Suppressor macrophage treated with lipopolysaccharide for 4 hours (primary cell): ENCODE measurements at places on chromosomes 6 and 20.

- DNase-seq, result no peak
Observed at GRCh38 chr6:124099520-124099919, 295.9 kb downstream of the NKAIN2 start.

DNA sequence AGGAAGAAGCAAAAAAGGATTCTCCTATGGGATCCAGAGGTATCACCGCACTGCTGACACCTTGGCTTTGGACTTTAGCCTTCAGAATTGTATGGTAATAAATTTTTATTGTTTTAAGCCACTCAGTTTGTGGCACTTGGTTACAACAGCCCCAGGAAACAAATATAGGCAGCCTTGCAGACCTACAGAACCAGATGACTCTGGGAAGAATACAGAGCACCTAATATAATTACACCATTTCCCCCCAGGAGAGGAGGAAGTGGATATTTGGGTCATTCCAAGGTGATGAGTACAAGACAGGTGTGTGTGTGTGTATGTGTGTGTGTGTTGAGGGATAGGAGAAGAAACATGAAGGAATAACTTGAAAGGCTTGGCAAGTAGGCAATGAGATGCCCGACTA, 84.2 kb upstream of the ENPP5 start:
- no peak for DNase-seq

- no peak for DNase-seq
Observed at GRCh38 chr6:40668203-40668602, 81.0 kb upstream of the LRFN2 start.

DNA sequence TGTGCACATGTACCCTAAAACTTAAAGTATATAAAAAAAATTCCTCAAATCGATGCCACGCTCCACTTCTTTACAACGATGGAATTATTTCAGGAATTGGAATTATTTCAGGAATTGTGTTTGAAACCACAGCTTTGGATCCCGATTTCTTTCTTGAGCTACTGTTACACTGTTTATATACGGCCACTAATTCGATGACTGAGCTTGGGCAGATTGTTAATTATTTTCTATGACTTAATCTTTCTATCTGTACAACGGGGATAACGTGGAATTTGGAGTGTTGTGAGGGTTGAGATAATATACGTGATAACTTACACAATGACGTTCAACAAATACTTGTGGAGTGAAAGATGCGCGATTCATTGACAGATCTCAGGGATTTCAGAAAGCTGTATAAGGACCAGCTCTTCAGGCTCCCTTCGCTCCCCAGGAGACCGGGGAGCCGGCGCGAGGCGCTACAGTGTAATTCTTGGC, 171.3 kb downstream of the SLC16A10 start:
- DNase-seq, result no peak

DNA sequence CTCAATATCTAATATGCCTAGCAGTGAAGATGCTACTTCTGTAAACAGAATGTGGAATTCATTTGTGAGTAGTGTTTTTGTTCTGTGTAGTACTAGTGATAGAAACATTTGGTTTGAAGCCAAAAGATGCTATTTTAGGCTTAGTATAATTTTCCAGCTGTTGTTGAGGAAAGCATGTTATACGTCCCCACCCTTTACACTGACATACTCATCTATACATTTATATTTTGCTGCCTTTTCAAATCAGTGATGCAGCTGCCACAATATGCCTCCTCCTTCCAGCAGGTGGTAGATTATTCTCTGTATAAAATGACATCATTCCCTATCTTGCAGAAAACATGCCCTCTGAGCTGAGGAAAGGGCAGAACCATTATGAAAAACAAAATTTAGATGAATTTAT, 1217.6 kb upstream of the GJE1 start:
- DNase-seq, result no peak

- peak; percentile 96 for DNase-seq
Observed at GRCh38 chr6:2998998-2999617, 586 bp upstream of the NQO2 start.
